Stimulated activated CD8-positive, alpha-beta memory T cell treated with anti-CD3 and anti-CD28 coated beads, Interleukin-4, amount 100 ng/mL, for 1 hour (primary cell): ENCODE measurements at places on chromosomes 3 and 15.

- no peak for DNase-seq
Measured at GRCh38 chr3:126557415-126557745, 1.4 kb downstream of the C3orf22 start.

GRCh38 chr3:31713816-31714215 is 181.1 kb downstream of the STT3B start:
- no peak for DNase-seq

- DNase-seq = no peak
Measured at GRCh38 chr15:101499863-101500713, 10.6 kb upstream of the PCSK6 start.

DNA sequence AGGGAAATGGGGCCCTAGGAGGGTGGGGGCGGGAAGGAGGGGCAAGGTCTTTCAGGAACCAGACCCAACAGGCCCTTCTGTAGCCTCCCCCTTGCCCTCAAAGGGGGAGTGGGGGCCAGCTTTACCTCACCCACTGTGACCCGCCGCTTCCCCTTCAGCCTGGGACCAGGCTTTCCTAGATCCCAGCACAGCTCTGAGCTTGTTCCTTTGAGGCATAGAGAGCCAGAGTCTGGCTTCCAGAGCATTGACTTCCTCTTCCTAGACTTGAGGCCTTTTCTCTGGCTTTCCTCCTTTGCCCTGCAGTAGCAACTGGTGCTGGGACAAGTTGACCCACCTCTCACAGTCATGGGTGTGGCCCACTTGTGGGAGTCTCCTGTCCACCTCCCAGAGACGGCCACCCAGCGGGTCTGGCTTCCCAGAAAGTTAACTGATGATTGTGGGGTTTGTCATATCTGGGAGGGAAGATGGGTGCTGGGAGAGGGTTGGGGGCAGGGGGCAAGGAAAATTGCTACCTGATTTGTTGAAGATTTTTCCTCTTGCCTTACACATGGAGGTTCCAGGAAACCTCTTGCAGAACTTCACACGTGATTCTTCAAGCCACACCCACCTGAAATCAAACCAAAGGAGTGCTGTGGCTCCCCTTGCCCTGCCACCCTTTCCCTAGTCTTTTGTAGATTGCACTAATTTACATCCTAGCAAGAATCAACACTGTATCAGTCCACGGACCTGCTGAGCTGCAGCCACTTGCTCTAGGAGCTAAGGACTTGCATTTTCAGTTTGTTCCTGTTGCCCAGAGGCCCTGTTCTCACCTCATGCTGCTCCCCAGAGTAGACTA is 4.1 kb upstream of the CHST14 start:
- no peak for DNase-seq

DNA sequence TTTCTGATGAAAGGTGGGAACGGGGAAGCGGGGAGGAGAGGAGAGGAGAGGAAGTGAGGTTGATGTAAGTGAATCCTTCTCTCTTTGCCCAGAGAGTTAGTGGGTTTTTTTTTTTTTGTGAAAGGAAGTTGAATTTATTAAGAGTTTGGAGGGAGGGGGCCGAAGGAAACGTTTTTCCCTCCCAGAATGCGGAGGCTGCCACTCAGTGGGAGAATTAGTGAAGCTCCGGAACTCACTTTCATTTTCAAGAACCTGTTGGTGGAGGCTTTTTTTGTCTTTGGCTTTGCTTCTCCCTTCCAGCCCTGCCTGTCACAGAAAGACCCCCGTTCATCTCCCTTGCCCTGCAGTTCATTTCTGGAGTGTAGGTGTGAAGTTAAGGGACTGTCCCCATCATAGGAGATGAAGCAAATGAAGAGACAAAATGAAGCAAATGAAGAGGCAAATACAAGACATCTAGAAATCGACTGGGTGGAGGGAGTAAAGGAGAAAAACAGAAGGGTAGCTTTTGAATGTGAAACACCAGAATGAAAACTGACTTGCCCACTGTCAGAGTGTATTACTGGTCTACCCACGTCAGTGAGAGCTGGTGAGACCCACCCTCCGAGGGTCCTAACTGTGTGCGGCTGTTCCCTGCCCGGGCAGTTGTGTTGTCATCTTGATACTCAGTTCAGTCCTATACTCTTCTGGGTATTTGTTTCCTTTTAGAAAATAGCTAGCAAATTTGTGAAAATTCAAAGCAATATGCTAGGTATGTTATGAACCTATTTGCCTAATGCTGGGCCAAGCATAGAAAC is 91.5 kb downstream of the ITPR1 start:
- no peak for DNase-seq
